ENCODE measurements at places on chromosomes 13 and 19.

- DNase-seq = no peak
Measured at GRCh38 chr13:31956980-31957644, 74.5 kb upstream of the FRY start.

DNA sequence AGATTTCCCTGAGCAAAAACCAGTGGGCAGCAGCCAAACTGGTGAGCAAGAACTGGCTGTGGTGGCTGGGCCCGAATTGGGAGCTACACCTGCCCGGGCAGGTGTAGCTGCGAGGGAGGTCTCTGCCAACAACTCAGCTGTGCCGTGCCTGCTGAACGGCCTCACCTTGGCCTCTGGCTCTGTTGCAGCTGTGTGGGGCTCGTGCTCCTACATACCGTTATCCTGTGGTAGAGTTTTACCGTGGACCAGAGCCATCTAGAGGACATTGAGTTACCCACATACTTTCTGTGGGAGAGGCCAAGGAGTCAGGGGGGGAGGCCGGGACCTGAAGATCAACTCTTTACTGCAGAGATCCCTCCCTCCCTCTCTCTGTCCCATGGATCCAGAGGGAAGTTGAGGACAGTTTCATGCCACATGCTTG lies 113.2 kb downstream of the TM9SF2 start:
- no peak for DNase-seq

GRCh38 chr13:106710266-106710665 lies 142.3 kb upstream of the ARGLU1 start:
- DNase-seq = no peak

DNA sequence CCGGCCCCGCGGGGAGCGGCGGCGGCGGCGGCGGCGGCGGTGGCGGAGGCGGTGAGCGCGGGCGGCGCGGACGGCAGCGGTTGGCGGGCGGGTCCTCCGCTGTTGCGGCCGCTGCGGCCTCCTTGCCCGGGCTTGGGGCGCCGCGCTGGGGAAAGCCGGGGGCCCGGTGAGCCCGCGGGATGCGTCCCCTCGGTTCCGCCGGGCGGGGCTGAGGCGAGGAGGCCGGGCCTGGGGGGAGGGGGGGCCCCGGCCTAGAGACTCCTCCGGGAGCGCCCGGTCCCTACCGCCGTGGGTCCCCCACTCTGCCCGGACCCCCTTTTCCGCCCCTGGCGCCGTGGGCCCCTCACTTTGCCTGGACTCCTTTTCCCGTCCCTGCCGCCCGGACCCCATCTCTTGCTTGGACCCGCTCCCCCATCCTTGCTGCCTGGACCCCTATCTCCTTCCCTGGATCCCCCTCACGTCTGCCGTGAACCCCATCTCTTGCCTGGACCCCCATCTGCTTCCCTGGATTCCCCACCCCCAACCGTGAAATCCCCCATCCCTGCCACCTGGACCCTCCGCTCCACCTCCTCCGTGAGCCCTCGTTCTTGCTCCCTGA lies 28.6 kb upstream of the NDUFS7 start:
- no peak for DNase-seq

DNA sequence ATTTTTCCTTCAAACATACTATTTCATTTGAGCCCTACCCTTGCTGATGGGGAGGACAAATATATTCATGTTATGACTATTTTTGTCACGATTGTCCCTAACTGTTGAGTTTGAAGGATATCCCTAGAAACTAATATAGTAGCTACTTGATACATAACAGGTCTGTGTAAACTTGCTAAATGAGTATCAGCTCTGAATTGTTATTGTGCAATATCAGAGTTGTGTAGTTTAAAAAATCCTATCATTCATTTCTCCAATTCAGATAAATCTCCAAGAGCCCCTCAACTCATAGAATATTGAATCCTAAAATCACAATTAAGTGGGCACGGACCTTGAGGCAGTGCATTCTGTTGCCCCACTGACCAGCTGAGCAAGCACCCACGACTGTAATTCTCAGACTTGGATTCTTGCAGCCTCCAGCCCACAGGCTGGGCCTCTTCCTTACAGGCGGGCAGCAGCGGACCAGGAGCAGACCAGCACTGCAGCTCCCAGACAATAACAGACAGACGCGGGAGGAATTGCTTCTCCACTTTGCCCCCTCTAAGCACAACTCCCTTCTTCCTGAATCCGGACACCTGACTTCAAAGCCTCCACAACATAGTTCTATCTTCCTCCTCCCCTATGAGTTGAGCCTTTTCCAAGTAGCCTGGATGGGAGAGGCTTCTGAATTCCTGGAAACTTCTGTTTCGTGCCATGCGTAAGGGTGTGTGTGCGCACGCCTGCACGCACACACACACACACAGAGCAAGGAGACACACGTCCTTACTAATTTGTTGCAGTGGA lies 337.6 kb upstream of the ARGLU1 start:
- DNase-seq = no peak

GRCh38 chr19:50667177-50667758 lies 18.0 kb downstream of the C19orf81 start:
- no peak for DNase-seq

DNA sequence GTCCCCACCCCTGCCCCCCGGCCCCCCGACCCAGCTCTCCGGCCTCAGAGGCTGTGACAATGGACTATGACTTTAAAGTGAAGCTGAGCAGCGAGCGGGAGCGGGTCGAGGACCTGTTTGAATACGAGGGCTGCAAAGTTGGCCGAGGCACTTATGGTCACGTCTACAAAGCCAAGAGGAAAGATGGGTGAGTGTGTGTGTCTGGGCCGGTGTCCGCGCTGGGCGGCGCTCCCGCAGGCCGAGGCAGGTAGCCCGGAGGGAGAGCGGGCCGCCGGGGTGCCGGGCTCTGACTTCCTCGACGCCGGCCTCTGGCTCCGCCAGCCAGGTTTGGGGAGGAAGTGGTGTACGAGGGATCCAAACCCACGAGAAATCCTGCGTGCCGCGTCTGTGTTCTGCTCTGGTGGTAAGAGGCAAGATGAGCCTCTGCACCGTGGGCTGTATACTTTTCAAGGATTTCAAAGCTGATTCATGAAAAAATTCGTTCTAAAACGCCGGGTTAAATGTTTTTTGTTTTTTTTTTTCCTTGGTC lies 718 bp downstream of the CDK8 start:
- peak; percentile 50 for DNase-seq

GRCh38 chr19:49860336-49861102 lies 6.9 kb downstream of the PNKP start:
- DNase-seq = no peak

GRCh38 chr19:50496189-50497021 lies 14.6 kb downstream of the JOSD2 start:
- DNase-seq = no peak

DNA sequence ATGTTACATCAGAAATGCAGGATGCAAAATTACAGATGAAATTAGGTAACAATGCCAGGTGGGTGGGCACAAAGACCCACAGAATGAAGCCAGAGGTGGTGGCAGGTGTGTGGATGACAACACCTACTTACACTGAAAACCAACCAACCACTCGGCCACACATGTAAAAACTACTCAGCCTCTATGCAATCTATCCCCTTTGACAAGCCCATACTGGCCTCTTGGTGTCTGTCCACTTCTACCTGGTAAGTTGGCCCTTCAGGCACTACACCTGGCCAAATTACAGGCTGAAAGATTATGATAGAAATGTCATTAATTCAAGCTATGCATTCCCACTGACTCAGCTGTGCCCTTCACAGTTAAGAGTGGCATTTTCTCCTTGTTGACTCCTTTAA lies 50.0 kb downstream of the BRD4 start:
- DNase-seq = no peak

- DNase-seq = peak; percentile 92
Measured at GRCh38 chr19:18733196-18733647, 49.7 kb downstream of the CRTC1 start.

- DNase-seq = no peak
Measured at GRCh38 chr13:99251921-99252320, 6.3 kb downstream of the GPR18 start.

GRCh38 chr13:36417331-36417730 lies 15.0 kb upstream of the CCNA1 start:
- DNase-seq = no peak

DNA sequence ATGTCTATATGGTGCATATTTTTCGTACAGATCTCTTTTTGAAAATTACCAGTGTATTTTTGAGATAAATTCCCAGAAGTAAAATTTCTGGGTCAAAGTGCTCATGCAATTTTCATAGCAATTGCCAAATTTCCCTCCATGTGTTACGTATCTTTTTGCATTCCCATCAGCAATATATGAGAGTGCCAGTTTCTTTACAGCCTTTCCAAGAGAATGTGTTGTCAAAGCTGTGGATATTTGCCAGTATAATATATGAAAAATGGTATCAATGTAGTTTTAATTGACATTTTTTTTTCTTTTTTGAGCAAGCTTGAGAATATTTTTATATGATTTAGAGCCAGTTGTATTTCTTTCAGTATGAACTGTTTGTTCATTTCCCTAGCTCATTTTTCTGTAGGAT lies 399.0 kb upstream of the KLF12 start:
- DNase-seq = no peak

- DNase-seq = no peak
Measured at GRCh38 chr13:49450105-49450819, 6.2 kb downstream of the SETDB2 start.

GRCh38 chr19:38284422-38284821 lies 19.6 kb upstream of the C19orf33 start:
- DNase-seq = no peak

- DNase-seq = no peak
Measured at GRCh38 chr13:20127262-20127561, 33.6 kb downstream of the GJA3 start.

DNA sequence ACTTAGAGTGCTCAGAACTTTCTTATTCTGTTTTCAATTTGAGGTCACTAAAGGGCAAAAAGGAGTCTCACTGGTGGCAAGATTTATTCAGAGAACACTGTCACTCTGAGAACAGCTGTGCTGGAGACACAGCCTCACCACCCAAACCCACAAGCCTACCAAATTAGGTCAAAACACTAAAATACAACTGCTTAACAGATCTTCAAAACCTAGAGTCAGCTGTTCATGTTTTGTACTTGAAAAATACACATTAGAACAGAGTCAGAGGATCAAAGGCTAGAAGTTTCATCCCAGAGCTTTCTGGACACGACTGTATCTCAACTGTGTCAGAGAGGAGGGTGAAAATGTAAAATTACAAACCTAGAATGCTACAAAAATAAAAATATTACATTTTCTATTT lies 89.3 kb downstream of the MIPEP start:
- DNase-seq = peak; percentile 29

DNA sequence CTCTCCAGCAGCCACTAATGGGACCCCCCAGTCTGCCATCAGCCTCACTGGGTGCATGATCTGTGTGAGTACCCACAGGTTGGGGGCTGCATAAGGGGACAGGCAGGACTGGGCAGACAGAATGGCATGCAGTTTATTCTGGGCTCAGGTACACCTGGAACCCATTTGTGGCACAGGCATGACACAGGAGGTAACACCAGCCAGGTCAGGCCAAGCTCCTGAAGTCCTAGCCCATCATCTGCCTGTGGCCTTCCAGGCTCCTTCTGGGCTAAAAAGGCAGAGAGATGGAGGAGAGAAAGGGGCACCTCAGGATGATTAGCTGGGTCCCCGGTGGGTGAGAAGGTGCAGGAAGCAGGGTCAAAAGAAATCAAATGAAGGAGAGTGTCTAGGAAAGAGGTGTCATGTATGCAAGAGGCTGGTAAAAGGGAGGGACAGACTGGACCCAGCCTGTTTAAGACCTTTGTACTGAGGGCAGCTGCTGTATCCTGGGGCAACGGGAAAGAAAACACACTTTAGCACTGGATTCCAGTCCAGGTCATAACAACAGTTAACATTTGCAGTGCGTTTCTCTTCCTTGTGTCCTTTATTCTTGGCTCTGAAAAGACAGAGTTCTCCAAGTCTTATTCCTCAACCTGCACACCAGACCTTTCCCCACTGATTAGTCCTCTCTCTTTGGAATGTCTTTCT lies 20.2 kb upstream of the DGKH start:
- DNase-seq = no peak

GRCh38 chr19:2018752-2019151 lies 3.2 kb upstream of the BTBD2 start:
- DNase-seq = no peak

- no peak for DNase-seq
Measured at GRCh38 chr19:3793799-3794198, 7.6 kb upstream of the MATK start.

- DNase-seq = no peak
Measured at GRCh38 chr13:21058361-21058760, 3.0 kb downstream of the LATS2 start.

DNA sequence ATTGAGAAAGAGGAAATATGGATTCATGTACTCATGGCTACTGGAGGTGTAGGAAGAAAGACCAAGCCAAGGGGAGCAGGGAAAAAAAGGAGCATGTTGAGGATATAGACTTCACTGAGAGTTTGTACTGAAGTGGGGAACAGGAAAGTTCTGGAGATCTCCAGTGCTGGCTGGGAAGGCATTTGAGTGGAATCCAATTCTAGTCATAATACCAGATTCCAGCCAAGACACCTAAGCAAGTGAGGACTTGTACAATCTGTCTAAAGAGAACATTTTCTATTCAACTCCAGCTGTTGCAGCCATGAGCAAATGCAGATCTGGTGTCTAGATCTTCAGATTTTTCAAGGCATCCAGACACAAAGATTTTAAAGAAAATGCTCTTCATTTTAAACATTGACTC lies 412.5 kb downstream of the OXGR1 start:
- no peak for DNase-seq

GRCh38 chr13:41398494-41399170 lies 58.7 kb upstream of the RGCC start:
- no peak for DNase-seq

GRCh38 chr13:47033216-47033615 lies 136.4 kb upstream of the HTR2A start:
- DNase-seq = peak; percentile 69

GRCh38 chr19:30174357-30174645 lies 197.9 kb upstream of the ZNF536 start:
- no peak for DNase-seq

- DNase-seq = no peak
Measured at GRCh38 chr13:97660594-97661260, 226.8 kb downstream of the RAP2A start.

DNA sequence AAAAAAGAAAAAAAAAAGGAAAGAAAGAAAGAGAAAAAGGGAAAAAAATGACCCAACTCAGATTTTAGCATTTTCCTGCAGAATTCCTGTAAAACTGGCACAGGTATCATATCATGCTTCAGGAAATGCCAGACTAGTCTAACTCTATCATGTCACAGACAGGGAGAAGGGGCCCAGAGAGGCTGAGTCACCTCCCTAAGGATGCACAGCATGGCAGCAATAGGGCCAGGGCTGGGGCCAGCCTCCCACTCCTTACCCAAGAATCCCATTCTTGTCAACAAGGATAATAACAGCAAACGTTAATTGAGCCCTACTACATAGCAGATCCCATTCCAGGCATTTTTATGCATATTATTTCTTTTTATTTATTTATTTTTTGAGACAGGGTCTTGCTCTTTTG lies 8.5 kb downstream of the GPR4 start:
- no peak for DNase-seq
